ENCODE measurements at places on chromosomes 6 and 20.

GRCh38 chr20:44914924-44915323 is 5.1 kb downstream of the PABPC1L start:
- no peak for DNase-seq

- DNase-seq = no peak
Measured at GRCh38 chr6:74213995-74214394, 518.0 kb downstream of the CD109 start.

GRCh38 chr6:70538376-70538775 is 28.4 kb upstream of the SDHAF4 start:
- DNase-seq = no peak

DNA sequence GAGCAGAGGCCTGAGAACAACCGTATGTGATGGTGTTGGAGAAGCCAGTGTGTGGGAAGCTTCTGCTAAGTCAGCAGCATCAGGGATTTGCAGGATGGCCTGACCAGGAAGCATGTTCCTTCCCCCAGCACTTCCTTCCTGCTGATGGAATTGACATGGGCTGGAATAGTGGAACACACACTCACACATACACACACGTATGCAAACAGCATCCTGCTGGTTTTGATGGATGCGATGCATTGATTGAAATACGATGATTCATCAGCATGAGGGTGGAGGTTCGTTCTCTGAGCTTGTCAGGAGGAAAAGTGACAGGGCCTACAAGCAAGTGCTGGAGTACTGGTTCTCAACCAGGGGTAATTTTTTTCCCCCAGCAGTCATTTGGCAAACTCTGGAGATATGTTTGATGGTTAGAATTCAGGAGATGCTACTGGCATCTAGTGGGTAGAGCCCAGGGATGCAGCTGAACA is 229.1 kb downstream of the NFATC2 start:
- no peak for DNase-seq

DNA sequence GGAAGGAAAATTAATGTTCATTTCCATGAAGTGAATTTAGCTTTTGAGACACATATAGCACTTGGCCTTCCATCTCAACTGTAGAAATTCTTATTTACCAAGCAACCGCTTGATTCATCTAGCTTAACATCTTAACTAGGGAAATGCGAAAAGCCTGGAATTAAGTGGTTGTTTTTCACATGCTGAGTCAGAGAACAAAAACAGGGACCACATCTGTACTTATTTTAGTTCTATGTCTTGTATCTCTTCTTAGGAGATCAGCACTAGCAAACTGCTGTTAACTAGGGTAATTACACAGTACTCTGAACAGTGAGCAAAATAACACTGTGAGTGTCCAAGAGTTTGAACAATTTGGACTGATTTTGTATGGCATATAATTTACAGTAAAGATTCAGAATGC is 590.9 kb upstream of the NRSN1 start:
- no peak for DNase-seq

DNA sequence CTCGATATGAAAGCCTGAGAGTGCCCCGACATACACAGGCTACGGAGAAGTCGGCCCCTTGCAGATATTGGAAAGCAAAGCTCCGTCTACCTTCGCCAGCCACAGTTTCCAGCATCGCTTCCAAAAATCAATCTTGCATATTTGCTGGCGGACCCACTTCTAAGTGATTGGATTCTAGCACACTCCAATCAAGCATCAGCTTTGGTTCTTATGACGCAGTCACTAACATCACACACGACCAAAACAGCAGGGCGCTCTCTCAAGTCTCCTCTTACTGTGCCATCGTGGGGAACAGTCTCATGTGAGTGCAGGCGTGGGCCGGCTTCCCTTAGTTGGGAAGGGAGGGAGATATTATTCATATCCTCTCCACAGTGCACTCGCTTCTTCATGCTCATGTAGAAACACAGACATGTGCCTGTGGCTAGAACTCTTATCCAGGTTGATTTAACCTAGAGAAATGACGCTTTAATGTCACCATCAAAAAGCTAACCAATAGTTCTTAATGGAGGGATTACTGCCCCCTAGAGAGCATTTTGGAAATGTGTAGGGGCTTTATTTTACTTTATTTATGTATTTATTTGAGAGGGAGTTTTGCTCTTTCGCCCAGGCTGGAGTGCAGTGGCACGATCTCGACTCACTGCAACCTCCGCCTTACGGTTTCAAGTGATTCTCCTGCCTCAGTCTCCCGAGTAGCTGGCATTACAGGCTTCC is 229.8 kb downstream of the SOD2 start:
- DNase-seq = no peak

- no peak for DNase-seq
Measured at GRCh38 chr6:68859233-68859632, 224.2 kb downstream of the ADGRB3 start.

GRCh38 chr6:168088161-168089053 is 9.4 kb upstream of the FRMD1 start:
- DNase-seq = no peak

- no peak for DNase-seq
Measured at GRCh38 chr20:61252601-61253263, 671 bp downstream of the CDH4 start.

- DNase-seq = no peak
Measured at GRCh38 chr6:119026822-119027221, 51.6 kb downstream of the FAM184A start.

GRCh38 chr6:144690666-144691065 is 405.5 kb downstream of the UTRN start:
- DNase-seq = no peak

- DNase-seq = no peak
Measured at GRCh38 chr6:138289739-138290138, 71.4 kb upstream of the PBOV1 start.

DNA sequence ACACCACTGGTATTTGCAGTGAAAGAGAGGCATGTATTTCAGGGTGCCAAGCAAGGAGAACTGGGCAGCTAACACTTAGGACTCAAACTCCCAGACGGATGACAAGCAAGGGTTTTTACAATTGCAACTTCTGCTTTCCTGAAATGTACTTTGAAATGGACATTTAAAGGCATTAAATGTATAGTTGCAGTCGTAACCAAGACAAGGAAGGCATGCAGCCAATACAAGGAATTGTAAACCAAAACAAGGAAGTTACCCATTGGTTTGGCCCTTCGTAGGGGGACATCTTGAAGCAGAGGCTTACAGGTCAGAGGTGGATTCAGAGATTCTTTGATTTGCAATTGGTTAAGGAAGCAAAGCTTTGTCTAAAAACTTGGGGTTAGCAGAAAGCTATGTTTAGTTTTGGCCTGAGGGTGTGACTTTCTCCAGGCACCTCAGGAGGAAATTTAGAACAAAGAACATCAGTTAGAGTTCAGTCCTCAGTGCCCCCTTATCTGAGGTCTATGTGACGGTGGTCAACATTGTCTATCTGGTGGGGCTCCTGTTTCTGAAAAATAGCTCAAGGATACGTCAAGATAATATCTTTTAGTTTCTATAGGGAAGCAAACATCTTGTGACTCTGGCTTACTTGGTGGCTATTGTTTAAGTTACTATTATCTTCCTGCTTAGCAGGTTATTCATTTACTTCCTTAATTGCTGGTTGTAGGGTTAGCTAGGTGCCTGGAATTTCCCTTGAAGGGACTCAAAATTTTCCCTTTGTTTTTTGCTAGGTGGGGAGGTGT is 266.0 kb downstream of the CD83 start:
- DNase-seq = no peak

- no peak for DNase-seq
Measured at GRCh38 chr6:39835821-39836295, 43.7 kb downstream of the DAAM2 start.

DNA sequence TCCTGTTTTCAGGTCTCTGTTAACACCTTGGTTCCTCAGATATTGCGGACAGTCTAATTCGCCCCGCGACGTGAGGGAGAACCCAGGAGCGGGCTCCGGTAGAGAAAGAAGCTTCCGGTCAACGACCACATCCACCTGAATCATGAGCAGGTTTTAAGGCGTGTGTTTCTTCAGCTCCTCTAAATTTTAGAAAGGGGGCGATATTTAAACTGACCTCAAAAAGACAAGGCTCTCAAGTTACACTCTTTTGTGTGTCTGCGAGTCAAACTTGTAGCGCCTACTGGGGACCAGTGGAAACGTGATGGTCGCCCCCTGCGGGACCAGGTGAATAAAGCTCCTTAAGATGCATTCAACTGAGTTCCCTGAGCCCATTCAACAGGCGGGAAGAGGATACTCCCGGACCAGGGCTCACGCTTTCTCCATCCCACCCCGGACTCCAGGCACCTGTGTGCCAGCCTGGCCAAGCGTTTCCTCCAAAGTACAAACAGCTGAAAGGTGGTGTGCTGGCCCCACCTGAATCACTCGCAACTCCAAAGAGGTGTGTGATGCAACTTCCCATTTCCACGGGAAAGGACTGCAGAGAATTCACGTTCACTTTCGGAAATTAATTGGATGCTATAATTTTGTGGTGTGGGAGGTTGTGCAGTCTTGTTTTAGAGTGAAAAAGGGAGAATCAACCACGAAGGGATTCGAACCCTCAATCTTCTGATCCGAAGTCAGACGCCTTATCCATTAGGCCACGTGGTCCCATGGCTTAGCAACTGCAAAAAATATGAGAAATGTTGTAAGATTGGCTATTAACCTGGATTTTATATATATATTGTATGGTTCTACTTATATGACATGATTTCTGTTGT is 17.0 kb downstream of the GPX5 start:
- peak; percentile 31 for DNase-seq

GRCh38 chr6:148846778-148847761 is 100.2 kb downstream of the UST start:
- no peak for DNase-seq

- no peak for DNase-seq
Measured at GRCh38 chr6:1525364-1526038, 84.2 kb upstream of the FOXC1 start.

DNA sequence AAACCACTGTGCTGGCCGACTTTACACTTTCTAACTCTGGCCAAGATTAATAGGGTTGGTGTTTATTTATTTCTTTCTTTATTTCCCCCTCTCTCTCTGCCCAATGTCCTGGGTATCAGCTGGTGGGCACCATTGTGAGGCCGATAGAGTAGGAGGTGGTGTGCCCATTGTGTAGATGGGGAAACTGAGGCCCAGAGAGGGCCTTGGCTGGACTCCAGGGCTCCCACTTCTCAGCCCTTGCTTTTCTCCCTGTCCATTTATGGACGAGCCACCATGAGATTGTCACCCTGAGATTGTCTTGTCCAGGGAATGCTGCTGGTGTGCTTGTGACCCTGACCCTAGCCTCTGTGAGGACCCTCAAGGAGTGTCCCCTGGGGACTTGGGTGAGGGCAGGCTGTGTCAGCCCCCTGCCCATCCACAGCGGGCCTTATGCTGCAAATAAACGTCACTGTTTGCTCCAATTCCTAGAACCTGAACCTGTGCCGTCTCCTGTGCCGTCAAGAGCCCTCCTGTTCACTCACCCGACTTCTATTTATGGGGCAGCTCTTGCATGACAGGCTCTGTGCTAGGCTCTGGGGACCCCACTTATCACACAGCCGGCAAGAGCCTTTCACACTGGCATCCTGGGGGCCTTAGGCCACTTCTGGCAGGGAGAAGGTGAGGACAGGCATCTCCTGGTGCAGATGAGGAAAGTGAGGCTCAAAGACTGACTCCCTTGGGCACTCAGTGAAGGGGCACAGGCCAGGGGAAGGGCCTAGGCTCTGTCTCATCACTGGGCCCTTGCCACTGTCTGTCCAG is 24.8 kb downstream of the SUN5 start:
- DNase-seq = no peak

- no peak for DNase-seq
Measured at GRCh38 chr20:7392542-7393206, 547.6 kb downstream of the HAO1 start.

DNA sequence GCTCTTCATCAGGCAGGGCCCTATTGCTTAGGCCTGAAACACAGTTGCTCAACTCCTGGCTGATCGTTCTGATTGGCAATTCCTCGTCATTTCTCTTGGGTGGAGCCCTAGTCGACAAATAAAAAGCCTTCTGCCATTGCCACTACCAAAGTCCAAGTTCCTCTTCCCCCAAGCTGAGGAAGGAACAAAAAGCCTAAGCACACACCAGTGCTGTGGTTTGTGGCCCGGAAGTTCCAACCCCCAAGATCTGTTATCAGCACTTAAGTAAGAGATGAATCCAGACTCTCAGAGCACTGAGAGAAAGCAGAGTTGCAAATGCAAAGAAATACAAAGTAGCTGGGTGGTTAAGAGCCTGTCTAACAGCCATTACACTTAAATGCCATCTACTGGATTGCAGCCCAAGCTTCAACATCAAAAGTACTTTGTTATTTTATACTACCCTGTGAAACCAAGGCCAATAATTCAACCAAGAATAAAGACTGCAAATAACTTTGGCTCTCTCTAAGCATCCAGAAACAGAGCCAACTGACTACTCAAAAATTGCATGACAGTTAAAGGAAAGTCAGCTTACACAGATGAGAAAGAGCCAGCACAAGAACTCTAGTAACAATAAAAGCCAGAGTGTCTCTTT is 1024.0 kb downstream of the GRIK2 start:
- no peak for DNase-seq

GRCh38 chr6:41900861-41901260 is 5.7 kb upstream of the USP49 start:
- no peak for DNase-seq

GRCh38 chr6:123804014-123804786 is 535 bp downstream of the NKAIN2 start:
- DNase-seq = no peak

DNA sequence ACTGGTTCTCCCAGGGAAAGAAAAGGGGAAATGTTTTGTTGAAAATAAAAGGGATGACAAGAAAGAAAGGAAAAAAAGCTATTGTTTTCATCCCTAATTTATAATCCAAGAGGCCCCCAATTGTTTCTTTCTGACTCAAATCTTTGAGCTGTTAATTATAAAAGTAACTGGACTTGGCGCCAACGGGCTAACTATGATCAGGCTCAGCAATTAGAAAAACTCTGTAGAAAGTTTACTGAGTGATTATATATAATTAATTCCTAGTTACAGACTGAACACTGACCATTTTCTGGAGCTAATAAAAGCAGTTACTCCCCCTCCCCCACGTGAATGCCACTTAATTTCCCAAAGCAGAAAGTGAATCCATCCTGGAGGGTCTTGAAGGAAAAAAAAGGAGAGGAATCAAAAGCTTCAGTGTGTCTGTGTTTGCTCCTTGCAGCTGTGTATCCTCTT is 3.2 kb downstream of the ZMYND8 start:
- DNase-seq = no peak

- DNase-seq = no peak
Measured at GRCh38 chr20:56718816-56719215, 89.7 kb downstream of the TFAP2C start.

Data from T follicular helper cell (primary cell).